ENCODE measurements at places on chromosomes 3 and 15.

GRCh38 chr3:194875581-194876402 lies 190.1 kb downstream of the FAM43A start:
- no peak for DNase-seq

DNA sequence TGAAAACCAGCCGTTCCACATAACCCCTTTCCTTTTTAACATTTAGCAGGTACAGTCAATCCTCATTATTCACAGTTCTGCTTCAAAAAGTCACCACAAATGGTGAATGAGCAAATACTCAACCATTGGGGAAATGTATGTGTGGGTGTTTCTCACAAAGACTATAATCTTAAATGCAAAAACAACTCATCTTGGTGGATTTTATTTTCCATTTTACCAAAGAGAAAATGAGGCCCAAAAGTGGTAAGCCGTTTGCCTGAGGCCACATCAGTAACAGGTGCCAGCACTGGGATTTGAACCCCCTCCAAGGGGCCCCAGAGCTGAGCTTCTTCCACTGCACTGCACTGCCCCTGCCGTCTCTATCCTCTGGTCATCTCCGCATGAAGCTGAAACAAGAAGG lies 208.8 kb downstream of the OSBPL10 start:
- no peak for DNase-seq

DNA sequence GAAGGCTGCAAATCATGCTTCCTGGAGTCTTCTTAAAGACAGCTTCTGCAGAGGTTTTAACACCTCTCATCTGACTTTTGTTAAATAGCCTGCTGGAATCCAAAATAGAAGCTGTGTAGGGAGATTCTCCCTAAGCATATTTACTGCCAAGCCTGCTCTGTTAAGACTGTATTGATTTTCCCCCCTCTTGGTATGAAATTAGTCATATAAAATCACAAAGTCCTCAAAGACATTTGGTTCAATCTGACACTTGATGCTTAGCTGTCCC lies 94.6 kb downstream of the ITPR1 start:
- DNase-seq: no peak

DNA sequence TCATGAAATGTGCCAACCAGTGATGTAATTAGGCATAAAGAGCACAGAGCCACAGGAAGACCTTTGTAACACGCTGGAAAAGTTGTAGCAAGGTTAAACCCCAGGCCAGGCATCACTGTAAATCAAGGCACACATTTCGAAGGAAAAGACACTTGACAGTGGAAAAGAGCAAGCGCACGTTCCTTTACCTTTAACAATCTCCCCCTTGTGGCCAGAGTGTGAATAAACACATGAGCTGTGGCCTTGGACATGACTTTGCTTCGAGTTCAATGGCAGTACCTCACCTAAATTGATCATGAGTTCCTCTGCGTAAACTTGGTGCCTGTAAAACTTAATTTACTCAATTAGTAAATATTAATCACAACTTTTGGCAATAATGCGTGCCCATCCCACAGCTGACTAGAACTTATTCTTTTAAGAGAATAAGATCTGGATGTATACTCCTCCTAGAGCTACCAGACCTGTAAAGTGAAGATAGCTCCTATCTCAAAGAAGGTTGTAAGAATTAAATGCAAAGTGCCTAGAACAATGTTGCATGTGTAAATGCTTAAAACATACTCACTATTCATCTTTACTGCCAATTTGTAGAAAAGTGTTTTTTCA lies 757.0 kb upstream of the NECTIN3 start:
- peak; percentile 24 for DNase-seq

DNA sequence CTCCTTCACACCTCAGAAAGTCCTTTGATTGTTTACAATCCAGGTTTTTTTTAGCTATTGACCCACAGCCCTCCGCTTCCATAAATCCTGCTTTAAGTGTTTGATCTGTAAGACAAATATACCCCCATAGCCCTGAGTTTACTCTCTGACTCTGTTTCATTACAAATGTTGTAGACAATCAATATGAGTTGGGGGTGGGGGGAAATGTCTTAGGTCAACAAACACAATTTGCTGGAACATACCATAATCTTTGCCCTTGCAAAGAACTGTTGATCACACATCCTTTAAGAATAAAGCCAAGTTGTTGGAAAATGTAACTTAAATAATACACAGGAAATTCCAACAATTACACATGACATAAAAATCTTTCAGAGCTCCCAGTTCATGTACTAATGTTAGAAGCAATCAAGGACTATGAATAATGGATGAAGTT lies 301.8 kb upstream of the SEMA6D start:
- DNase-seq: no peak

DNA sequence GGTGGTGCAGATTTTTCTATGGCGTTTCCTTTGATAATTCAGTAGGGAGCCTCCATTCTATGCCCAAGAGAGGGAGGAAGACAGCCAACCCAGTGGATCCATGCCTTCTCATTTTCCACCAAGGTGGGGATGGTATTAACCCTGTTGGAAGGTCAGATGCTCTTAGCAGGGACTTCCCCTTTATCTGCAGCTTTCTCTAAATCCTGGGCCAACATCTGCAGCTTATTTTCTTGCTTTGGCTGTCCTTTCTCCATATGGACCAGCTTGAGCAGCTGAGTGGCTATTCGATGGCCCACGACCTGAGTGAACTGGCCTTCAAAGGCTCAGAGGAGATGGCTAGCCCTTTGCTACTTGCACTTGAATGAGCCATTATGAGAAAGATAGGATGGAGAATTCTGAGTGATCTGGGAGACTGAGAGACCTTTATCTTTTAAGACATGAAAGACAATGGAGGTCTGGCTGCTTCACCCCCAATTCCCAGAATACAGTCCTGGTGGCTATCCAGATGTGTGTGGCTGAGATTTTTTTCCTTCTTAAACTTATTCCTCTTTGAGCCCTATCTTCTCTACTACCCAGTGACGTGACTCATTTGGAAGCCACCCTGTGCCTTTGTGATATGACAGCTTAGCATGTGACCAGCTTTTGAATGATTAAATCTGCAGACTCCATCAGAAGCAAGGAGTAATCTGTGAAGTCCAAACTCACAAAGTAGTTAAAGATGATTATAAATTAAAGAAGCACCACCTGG lies 39.6 kb upstream of the TRAK1 start:
- DNase-seq: no peak

- peak; percentile 15 for DNase-seq
Measured at GRCh38 chr3:10602769-10603768, 97.7 kb upstream of the ATP2B2 start.

DNA sequence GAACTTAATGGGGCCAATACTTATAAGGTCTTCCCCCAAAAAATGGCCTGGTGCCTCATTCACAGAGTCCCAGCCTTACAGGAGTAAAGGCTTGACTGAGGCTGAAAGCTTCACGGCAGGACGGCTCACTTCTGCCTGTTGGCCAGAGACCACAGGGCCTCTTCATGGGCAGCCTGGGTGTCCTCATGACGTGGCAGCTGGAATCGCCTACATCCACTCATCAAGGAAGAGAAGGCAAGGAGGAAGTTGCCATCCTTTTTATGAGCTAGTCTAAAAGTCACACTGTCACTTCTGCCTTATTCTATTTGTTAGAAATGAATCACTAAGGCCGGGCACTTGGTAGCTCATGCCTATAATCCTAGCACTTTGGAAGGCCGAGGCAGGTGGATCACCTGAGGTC lies 89.3 kb upstream of the DGKG start:
- DNase-seq: no peak

DNA sequence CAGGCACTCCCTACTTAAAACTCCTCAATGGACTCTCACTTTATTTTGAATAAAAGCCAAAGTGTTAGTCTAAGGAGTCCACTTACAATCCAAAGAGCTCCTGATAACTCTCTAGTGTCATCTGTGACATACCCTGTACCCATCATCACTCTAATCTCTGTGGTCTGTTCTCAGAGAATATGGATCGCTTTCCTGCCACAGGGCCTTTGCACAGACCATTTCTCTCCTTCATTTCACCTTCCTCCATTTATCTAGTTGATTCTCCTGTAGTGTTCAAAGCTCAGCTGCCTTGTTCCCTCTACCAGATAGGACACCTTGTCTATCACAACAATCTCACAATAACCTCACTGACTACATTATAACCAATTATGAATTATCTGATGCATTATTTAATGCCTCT lies 185.4 kb upstream of the KBTBD8 start:
- DNase-seq: no peak

GRCh38 chr3:42964266-42964665 lies 14.8 kb upstream of the GASK1A start:
- DNase-seq: no peak

DNA sequence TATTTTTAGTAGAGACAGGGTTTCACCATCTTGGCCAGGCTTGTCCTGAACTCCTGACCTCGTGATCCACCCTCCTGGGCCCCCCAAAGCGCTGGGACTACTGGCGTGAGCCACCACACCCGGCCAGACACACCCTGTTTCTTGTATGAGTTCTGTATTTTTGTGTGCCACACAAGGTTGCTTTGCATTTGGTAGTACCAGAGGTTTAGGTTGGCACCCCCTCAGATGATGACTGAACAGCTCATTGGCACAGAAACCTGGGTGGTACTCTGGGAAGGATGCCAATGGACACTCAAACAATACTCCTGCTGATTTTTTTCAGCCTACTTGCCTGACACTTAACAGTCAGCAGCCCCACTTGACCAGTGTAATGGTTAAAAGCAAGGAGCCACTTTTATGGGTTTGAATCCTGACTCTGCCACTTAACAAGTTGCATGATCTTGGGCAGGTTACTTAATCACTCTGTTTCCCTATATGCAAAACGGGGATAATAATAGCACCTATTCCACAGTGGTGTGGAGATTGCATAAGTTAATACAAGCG lies 39.2 kb upstream of the BCL2A1 start:
- DNase-seq: no peak

GRCh38 chr15:50484781-50485180 lies 60.6 kb downstream of the USP8 start:
- DNase-seq: no peak

DNA sequence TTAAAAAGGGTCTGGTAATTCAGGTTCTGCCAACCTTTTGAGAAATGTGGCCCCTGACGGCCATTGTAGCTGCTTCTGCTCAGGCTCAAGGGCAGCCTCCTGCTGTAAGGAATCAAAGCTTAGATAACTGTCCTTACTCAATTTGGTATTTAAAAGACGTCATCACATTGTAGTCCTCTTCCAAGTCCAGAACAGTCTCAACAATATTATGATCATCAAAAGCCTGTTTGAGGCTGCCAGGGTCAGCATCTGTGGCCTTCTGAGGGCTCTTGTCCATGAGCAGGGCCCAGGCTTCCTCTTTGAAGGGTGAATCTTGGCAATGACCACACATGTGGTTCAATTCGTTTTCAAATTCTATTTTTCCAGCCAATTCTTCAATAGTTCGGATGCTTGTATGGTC lies 6.0 kb downstream of the C3orf62 start:
- no peak for DNase-seq

DNA sequence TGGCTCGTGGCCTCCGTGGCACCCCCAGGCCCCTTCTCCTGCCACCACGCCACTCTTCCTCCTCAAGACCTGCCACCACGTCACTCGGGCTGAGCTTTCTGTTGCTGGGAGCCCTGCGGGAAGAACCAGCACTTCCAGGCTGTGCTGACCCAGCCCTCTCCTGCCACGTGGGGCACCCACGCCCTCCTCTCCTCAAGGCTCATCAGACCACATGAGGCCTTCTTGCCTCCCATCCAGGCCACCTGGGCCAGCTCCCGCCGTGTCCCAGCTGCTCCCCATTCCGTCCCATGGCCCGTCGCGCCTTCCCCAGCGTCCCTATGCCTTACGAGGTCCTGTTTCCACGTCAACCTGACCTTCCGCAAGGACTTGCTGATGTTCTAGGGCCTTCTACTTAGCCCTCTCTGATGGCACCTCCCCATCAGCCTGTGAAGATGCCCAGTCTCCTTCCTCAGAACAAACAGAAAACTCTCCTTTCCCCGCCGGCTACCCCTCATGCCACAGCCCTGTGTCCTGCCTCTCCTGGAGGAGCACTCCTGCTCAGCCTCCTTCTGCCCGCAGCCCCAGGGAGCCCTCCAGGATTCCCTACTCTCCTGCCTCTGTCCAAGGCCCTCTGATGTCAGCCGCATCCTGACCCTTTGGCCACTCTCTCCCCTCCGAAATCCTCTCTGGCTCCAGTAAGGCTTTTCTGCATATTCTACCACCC lies 71.1 kb upstream of the BLM start:
- no peak for DNase-seq

- DNase-seq: peak; percentile 26
Measured at GRCh38 chr3:49723296-49723627, 489 bp downstream of the GMPPB start.

GRCh38 chr3:176415661-176416295 lies 781.5 kb downstream of the TBL1XR1 start:
- DNase-seq: no peak

DNA sequence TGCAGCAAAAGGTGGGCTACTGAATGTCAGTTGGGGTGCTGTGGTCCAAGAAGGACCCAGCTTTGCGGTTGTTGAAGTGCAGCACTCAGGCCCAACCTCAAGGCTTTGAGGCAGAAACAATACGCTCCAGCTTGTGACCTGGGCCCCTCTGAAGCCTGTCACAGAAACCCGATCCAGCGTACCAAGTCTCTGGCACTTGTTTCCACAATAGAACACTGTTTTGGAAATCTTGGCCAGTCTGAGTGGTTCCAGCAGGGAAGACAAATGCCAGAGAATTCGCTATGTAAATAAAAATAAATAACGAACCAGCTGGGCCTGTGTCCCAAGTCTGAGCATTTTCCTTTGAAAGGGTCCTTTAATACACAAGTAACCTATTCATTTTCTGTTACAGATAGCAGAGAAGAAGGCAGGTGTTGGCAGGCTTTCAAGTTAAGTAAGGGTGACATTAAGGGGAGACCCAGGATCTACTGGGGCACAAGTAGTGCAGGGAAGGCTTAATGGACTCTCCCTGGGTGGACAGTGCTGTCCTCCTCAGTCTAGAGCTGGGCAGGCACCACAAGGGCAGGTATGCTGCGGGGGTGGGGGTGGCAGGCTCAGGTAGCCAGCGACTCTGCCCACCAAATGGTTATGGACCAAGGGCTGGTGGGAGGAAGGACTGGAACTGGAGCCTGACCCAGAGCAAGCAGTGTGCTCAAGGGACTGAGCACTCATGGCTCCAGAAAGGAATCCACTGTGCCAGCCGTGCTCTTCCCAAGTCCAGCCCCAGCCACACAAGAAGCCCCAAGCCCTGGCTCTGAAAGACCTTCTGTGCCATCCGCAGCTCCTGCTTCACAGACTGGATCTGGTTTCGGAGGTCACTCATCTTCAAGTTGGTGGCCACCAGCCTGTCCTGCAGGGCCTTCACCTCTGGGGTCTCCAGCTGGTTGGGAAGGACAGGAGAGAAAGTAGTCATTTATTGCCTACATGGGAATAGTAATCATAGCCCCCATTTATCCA lies 26.3 kb downstream of the CCDC13 start:
- DNase-seq: no peak
